Activated CD4-positive, CD25-positive, alpha-beta regulatory T cell treated with anti-CD3 and anti-CD28 coated beads, Interleukin-2, amount 50 U/mL, for 72 hours (primary cell): ENCODE measurements at places on chromosomes 12 and 14.

GRCh38 chr14:71289536-71289935, 382.3 kb downstream of the PCNX1 start:
- no peak for DNase-seq

DNA sequence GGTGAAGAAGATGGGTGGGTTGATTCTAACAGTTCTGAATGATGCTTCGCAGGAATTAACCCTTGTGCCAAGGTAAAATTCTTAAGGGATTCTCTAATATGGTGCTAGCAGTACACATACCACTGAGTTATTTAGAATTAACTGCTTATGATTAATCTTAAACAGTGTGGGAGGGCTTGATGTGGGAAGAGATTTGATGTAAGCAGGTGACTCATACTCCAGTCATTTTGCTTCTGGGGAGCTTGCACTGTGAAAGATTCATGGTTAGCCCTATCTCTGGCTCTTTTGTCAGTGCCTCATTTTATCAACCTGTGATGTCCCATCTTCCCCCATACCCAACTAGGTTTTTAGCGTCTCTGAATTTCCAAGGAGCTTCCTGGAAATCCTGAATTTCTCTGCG, 83.8 kb downstream of the NRXN3 start:
- DNase-seq = no peak

GRCh38 chr14:76337635-76338545, 38.0 kb upstream of the ESRRB start:
- no peak for DNase-seq

DNA sequence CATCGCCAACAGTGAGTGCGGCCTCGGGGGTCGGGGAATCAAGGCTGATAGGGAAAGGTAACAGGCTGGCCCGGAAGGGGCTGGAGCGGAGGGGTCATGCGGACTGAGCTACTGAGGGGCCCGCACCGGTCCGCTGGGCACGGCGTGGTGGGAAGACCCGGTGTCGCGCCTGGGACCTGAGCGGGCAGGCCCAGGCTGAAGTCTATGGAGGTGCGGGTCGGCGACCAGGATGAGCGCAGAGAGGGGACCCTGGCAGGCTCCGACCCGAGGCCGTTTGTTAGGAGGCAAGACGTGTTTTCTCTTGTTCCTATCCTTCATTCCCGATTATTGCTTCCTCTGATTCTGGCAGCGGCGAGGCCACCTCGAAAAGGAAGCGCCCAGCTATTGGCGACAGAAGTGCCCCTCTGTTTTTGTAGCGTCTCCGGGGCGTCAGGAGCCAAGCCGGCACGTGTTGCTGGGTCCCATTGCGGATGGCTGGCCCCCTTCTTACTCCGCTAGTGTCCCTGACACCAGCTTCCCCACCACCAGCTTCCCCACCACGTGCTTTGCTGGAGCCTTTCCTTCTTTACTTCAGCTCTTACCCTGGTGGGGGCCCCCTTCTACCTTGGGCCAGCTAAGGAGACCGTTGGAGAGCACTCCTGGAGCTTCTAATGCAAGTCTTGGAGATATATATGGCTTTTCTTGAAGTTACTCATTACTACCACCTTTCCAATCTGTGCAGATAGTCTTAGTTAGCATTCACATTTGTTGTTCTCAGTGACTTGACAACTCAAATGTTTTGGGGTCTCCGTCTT, 653 bp downstream of the PA2G4 start:
- DNase-seq = no peak

DNA sequence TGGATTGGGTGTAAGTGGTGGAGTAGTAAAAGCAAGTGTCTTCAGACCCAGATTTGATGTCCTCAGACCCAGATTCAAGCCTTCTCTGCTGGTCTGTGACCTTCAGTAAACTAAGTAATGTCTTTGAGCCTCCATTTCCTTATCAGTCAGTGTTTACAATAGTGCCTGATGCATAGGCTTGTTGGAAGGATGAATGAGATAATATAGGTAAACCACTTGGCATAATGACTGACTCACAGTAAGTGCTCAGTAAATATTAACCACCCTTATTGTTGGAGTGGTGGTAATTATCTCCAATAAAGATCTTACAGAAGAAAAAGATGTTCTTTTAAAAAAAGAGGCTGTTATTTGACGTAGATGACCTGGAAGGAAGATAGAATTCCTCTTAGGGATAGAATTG, 86.2 kb downstream of the IGF1 start:
- no peak for DNase-seq

GRCh38 chr14:80959496-80959895, 4.1 kb downstream of the TSHR start:
- peak; percentile 44 for DNase-seq

- DNase-seq = no peak
Observed at GRCh38 chr14:23672200-23672599, 36.0 kb downstream of the DHRS2 start.

- no peak for DNase-seq
Observed at GRCh38 chr12:53334822-53335221, 1.3 kb downstream of the SP7 start.

DNA sequence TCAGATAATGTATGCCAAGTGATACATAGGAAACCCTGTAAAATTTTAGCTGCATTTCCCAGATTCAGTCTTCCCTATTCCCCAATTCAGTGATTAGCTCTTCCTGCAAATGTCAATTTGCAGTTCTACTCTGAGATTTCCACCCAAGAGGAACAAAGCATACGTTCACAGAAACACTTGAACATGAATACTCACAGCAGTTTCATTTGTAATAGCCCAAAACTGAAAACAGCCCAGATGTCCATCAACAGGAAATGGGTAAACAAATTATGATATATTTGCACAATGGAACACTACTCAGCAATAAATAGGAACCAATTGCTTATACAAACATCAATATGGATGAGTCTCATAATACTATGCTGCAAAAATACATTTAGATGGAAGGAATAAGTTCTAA, 194.2 kb downstream of the GXYLT1 start:
- DNase-seq = no peak

GRCh38 chr14:63902375-63902976, 49.7 kb downstream of the SYNE2 start:
- DNase-seq = no peak

GRCh38 chr12:121036810-121037326, 2.2 kb downstream of the OASL start:
- DNase-seq = no peak

DNA sequence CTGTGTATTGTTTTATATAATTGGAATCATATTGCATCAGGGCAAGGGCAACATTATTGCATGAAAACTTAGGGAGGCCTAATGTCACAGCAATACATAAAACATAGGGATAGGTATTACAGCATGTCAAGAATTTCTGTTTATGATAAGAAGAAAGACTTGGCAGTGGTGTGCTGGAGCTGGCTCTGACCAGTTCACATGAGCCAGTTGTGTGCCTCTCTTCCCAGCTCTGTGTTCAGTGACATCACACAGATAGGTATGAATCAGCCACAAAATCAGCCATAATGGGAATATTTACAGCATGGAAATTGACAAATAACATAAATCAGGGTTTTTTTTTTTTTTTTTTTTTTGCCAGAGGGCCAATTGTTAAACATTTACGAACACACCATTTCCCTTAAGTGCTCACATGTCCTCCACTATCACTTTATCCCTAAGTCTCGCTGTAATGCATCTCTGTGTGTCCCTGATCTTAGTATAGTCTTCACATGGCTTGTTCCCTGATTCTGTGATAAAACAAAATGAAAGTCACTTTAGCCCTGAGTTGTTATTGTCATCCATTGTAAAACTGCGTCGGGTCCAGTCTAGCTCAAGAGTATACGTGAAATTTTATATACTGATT, 31.9 kb upstream of the ACSM4 start:
- DNase-seq = no peak

- no peak for DNase-seq
Observed at GRCh38 chr12:47407463-47408129, 298.2 kb downstream of the RPAP3 start.

DNA sequence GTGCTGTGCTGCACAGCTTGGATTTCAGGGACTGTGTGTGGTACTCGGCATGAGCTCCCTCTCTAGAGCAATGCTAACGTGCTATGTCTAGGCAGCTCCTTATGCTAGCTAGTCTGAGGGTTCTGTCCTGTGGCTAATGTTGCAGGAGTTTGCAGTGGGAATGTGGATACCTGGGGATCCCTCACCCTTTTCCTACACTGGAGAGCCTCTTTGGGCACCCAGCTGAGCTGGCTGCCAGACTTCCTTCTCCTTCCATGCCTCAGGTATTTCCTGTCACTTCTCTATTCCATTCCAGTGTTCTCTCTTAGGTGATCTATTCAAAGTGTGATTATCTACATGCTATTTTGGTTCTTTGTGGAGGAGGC, 64.9 kb downstream of the FBXO33 start:
- no peak for DNase-seq

DNA sequence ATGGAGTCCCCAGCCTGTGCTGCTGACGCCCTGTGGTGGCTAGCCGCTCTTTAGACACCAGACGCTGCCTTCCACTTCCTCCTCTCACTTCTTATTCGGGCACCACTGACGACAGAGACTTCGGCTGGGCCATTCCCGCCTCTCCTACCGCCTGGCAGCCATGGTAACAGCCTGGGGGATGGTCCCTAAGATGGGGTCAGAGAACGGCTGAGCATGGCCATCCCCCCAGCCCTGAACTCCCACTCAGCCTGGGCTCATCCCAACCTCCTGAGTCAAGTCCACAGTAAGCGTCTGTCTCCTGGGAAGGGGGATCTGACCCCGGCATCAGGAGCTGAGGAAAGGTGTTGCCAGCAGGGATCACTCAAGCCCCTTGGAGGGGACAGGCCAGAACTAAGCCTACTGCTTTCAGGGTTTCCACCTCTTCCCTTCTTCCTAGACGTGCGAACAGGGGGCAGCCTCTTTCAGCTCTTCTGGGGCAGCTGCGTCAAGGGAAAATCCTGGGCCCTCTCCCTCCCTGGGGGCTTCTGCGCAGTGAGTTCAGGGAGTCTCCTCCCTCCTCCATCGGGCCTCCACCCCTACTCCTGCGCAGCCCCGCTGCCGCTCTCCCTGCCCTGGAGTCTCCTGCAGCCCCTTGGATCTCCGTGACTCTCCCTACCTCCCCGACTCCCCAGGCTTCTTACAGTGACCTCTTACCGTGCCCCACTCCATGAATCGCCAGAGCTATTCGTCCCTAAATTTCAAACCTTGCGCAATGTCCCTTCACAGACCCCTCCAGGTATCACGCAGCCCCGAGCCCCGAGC, 643 bp upstream of the TAMALIN start:
- DNase-seq = no peak

GRCh38 chr14:51368721-51369163, 128.7 kb downstream of the TMX1 start:
- DNase-seq = no peak

- DNase-seq = no peak
Observed at GRCh38 chr12:125688223-125688622, 623.0 kb downstream of the AACS start.

GRCh38 chr14:92154283-92154942, 32.6 kb downstream of the CPSF2 start:
- DNase-seq = no peak

DNA sequence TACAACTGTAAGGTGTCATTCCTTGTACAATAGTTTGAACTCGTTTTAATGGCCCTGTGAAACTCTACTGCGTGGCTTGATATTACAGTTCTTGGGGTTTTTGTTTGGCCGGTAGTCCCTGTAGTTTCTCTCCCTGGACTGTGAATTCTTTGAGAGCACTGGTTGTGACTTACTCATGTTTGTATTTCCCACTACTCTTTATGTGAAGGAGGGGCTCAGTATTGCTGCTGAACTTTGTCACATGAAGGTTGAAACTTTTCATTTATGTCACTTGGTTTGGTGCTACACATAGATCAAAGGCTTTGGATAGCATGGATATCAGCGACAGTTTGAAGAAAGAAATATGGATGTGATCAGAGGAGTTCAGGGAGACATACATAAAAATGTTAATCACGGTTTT, 1.5 kb upstream of the POU6F1 start:
- no peak for DNase-seq

- no peak for DNase-seq
Observed at GRCh38 chr14:98223106-98223505, 1048.9 kb downstream of the BCL11B start.

GRCh38 chr14:103871596-103872480, 24.5 kb upstream of the PPP1R13B start:
- peak; percentile 82 for DNase-seq

GRCh38 chr14:74648601-74649000, 36.6 kb upstream of the LTBP2 start:
- DNase-seq = no peak

- no peak for DNase-seq
Observed at GRCh38 chr14:35934499-35934898, 108.4 kb downstream of the BRMS1L start.

- no peak for DNase-seq
Observed at GRCh38 chr12:84661786-84662185, 250.8 kb downstream of the SLC6A15 start.

DNA sequence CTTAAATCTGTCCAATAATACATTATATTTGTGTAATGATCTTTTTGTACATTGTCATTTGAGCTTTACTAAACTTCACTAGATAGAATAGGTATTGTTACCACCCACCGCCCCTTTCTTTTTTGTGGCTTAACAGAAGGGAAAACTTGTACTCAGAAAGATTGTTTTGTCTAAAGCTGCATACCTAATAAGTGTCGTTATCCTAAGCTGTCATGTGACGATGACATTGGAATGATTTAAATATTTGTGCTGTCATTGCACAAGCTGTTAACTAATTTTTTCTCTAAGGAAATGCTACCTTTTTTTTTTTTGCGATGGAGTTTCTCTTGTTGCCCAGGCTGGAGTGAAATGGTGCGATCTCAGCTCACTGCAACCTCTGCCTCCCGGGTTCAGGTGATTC, 3.6 kb downstream of the DIP2B start:
- no peak for DNase-seq

DNA sequence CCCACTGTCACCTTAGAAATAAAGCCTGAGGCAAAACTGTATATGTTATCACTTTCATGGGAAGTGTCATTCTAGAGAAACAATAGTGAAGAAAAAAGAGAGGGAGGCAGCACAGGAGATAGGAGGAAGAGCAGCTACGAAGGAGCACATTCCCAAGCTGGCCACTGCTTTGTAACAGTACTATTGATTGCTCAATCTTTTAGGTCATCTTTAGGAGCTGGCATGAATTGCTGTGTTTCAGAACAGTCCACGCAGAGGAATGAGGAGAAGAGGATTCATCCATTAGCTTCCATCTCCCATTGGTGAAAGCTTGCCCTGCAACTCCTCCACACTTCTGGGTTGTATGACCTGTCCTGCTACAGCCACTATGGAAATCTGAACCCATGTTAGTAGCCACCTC, 372.5 kb upstream of the DDHD1 start:
- no peak for DNase-seq
